ENCODE measurements at places on chromosomes 7 and 10. TPM values are rescaled to one million over a fixed set of nuclear protein-coding genes. Genes with fewer than 3 reads are reported as not detected.

- no peak for DNase-seq
Observed at GRCh38 chr10:66927251-66927935, 1.6 kb downstream of the LRRTM3 start.

GRCh38 chr10:70084189-70084588 lies 31.5 kb downstream of the MACROH2A2 start:
- no peak for DNase-seq

GRCh38 chr7:99386584-99387238 lies 12.2 kb downstream of the ARPC1B start:
- DNase-seq, result peak; percentile 16

GRCh38 chr7:112206991-112207592 lies 597 bp downstream of the ZNF277 start:
- no peak for DNase-seq

DNA sequence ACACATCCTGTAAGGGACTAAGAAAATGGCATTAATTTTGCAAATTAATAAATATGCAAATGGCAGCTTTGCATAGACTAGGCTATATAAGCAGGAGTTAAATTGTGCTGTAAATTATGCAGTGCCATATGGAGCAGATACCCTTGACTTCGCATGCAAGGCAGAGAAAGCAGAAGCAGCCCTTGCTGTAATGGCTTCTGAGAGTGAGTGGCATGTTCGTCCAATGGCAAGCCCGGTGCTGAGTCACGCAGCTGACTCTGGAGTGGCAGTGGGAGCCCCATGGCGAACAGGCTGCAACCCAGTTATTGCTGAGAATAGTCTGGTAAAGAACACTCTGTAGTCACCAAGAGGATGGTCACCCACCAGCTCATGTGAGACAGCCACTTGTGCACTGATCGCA lies 1186.5 kb downstream of the TYW1 start:
- DNase-seq, result no peak

GRCh38 chr10:125344573-125345171 lies 184.3 kb upstream of the CTBP2 start:
- DNase-seq, result peak; percentile 53

GRCh38 chr7:15159261-15159660 lies 256.7 kb upstream of the DGKB start:
- DNase-seq, result no peak

DNA sequence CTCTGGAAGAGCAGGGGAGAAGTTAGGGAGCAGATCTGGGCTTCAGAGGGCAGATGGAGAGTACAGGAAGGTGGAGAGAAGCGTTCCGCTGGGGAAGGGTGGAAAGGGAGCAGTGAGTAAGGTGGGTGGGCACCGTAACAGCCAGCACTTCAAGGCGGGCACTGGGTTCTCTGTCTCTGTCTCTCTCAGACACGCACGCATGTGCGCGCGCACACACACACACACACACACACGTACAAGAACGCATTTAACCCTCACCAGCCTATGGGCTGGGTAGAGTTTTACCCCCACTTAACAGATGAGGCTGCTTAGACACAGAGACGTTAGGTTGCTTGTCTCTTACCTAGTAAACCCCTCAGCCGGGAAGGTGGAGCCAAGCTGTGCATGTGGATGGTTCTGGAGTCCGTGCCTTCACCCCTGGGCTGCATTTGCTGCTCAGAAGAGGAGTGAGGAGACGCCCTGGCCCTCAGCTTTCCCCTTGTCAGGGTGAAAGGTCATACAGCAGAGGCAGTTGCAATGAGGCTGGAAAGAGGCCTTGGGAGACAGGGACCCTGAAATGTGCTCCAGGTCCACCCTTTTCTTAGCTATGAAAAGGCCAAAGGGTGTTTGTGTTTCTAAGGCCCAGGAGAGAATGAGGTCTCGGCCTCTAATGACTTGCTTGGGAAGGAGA lies 16.0 kb downstream of the ADCYAP1R1 start:
- no peak for DNase-seq

DNA sequence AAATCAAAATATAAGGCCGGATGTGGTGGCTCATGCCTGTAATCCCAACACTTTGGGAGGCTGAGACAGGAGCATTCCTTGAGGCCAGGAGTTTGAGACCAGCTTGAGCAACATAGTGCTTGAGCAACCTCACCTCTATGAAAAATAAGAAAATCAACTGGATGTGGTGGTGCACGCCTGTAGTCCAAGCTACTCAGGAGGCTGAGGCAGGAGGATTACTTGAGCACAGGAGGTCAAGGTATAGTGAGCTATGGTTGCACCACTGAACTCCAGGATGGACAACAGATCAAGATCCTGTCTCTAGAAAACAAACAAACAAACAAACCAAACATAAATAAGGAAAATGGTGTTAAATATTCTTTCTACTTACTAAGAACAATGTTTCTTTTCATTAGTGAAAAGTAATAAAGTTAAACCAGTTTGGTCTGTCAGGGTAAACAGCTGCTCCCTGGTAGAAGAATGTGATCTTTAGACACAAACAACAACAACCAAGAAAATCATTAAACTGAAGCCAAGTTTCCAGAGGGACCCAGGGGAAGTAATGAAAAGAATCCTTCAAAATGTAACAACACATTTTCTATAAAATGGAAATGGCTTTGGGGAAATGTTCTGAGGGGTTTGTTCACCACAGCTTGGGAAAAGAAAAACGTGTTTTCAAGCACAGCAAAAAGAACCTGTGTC lies 17.5 kb upstream of the BAG3 start:
- DNase-seq, result no peak

GRCh38 chr7:82167558-82168314 lies 275.8 kb downstream of the CACNA2D1 start:
- no peak for DNase-seq

DNA sequence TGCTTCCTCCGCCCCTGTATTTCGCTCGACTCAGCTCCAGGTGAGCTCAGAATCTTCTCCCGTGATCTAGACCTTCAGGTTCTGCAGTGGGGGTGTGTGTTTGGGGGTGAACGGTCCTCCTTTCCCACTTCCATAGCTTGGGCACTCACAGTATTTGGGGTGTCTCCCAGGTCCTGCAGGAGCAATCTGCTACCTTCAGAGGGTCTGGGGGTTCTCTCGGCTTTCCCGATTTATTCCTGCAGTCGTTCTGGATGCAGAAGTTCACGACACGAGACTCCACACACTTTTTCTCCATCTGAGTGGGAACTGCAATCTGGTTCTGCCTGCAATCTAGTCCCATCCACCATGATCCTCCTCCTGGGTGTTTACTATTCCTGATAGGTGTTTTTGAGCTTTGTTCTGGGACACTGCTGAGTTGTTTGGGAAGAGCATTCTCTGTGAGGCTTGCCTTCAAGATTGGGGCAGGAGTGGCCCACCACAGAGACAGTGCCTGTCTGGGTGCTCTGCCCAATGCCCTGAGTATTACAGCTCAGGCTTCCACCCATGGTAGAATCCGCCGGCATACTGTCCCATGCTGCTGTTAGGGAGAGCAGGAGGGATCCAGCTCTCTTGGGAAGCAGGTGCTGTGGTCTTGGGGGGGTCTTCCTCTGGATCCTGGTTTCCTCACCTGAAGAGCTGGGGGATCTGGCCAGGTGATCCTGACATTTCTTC lies 29.8 kb downstream of the JAKMIP3 start:
- DNase-seq, result no peak

- DNase-seq, result no peak
Observed at GRCh38 chr10:123549761-123550454, 116.2 kb upstream of the GPR26 start.

- no peak for DNase-seq
Observed at GRCh38 chr7:156088115-156088514, 275.9 kb upstream of the SHH start.

GRCh38 chr10:92880233-92880861 lies 32.0 kb downstream of the EXOC6 start:
- peak; percentile 19 for DNase-seq

GRCh38 chr10:71290806-71291527 lies 28.1 kb upstream of the SLC29A3 start:
- DNase-seq, result no peak

DNA sequence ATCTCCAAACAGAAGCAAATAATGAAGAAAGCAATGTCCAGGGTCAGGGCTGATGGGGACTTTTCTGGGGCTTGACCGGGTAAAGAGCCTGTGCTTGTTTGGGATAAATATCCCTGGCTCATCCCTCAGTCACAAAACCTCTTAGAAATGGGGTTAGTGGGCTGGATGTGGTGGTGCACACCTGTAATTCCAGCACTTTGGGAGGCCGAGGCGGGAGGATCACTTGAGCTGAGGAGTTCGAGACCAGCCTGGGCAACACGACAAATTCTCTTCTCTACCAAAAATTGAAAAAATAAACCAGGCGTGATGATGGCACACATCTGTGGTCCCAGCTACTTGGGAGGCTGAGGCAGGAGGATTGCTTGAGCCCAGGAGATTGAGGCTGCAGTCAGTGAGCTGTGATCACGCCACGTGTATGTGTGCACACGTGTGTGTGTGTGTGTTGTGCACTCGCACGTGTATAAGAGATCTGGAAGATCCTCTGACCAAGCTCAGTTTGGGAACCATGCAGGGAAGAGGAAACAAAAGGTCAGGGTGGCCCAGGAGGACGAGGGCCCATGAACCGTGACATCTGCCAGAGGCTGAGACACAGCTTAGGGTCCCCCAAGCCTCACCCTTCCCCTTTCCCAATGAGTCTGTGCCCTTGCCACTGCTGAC lies 258.6 kb downstream of the TEX36 start:
- DNase-seq, result no peak

DNA sequence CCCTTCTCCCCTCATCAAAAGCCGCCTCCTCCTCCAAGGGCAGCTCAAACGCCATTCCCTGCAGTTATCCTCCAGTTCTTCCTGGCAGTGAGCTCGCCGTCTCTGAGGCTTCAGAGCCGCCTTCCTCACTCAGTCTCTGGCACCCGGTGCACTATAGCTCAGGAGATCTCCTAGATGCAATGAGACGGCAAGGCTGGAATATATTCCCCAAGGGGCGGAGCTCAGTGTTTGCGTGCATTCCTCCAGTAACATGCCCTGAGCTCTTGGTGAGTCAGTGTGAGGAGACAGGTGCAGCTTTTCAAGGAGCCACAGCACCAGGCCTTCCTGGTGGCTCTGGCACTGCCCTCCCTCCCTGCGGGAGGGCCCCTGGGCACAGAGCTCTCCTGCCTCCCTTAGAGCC lies 512.6 kb upstream of the FOXK1 start:
- peak; percentile 72 for DNase-seq

DNA sequence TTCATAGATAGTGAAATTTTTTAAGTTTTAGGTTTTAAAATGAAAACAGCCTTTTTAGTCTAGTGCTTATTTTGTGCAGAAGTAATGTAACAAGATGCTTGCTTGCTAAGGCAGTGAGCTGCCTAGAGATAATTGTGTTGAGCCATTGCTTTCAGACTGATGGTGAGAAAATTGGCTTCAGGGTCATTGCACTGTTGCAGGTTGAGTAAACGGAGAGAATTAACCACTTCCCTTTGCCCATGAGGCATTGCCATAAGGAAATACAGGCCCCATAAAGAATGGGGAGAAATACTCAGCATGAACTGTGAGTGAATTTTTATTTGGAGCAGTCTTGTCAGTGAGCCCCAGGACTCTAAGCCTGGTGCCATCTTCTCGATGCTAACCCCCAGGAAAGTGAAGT lies 140.5 kb downstream of the LRRC4 start:
- no peak for DNase-seq

GRCh38 chr10:110160522-110160921 lies 46.9 kb upstream of the MXI1 start:
- no peak for DNase-seq

DNA sequence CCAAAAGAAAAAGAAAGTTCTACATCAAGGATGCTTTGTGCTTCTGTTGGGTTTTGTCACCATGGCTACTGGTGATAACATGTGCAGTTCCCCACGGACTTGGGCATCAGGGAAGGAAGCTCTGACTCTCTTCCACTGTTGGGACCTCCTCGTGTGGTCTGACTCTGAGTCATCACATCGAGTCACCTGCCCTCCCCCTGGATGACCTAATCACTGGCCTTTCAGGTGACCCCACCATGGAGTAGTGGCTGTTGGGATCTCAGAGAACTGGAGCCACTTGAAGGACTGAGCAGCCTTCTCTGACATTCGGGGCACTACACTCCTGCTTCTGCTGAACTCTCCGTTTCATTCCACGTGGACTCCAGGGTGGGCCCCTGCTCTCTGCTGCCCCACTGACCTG lies 60.8 kb upstream of the DOCK1 start:
- peak; percentile 21 for DNase-seq

DNA sequence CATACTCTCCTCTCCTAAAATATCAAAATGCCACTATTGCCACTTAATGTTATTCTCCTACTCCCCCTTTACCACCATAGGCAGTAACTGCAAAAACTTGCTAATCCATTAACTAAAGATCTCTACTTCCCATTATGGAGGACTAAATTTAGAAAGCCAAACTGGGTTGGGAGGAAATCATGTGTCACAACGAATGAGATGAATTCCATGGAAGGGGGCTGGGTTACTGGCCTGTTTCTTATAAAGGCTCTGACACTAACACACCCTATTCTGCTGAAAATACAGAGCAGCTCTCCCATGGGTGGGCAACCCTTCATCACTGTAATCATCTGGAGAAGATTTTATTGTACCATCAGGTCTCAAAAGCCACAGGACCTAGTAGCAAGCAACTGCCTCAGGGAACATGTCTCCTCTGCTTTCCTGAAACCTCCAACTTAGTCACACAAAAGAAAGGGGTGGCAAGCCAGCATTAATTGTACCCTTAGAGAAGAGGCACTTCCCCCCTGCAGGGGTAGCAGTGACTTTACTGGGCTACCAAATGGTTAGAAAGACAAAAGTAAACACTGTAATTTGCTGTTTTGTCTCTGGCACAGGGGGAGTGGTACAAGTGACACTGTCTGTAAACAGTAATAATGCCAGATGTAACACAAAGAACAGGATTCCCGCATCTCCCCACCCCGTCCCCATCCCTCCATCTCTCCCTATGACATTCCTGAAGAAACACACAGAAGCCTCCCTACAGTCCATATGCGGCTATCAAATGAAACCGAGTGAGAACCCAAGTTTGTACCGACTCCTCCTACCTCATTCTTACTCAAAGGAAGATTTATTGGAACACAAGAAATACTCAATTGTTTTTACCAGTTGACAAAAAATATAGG lies 81.6 kb downstream of the ARMH3 start:
- no peak for DNase-seq

DNA sequence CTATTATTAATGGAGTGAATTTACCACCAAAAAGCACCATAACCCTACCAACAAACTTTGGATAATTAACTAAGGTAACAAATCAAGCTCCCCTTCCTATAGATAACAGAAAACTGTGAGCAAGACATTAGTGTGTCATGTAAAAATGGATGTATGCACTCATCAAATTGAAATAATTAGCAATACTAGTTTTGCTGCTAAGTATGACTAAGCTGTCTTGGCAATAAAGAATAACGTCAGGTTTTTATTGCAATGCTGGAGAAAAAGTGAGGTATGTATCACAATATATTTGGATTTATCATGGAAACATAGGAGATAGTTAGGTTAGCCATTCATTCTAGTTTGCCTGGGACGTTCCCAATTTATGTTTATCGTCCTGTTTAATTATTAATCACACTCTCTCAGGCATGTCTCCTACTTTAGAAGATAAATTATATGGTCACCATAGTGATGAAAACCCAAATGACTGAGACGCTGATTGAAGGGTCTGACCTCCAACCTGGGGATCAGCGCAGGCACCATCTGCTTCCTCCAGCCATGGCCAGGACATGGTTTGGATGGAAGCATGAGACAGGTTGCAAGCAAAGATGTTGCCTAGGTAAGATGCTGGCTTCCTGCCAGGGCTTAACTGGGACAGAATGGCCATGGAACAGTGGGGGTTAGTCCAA lies 125.6 kb downstream of the FANK1 start:
- DNase-seq, result no peak

The GNAT3 gene
- not detected for total RNA-seq

The AGAP4 gene
- 31.4 TPM for total RNA-seq

The COBL gene
- 48.1 TPM for total RNA-seq

The SAP25 gene
- 3.1 TPM for total RNA-seq

The ACHE gene
- total RNA-seq, result 11.3 TPM

The NPFFR1 gene
- total RNA-seq, result 0.20 TPM

The PTPRN2 gene
- total RNA-seq, result 1.9 TPM

The NPY4R gene
- not detected for total RNA-seq
